Muscle of leg (tissue), 16 donors: ENCODE measurements at places on chromosomes 11 and 22. TPM values are rescaled to one million over a fixed set of nuclear protein-coding genes. Genes with fewer than 3 reads are reported as not detected.

The MRGPRX4 gene
- not detected for total RNA-seq

DNA sequence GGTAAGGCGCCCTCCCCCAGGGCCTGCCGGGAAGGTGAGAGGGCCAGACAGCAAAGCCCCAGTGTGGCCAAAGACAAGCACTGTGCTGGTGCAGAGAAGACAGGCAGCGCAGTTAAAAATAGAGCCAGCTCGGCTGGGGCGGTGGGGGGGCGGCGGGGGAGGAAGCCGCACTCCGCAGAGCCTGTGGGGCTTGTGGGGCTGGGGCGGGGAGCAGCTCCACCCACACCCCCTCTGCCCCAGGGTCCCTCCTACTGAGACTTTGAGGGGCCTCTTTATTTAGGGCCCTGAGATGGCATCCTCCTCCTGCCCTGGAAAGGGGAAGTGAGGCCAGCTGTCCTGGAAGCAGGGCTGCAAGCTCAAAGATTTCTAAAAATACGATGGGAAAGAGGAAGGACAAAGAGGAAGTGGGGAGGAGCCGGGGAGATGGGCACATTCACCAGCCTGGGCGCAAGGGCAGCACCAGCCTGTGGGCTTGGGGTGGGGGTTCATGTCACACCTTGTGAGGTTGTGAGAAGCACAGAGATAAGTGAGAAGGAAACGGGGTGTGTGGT lies 2.6 kb downstream of the CYTH4 start:
- DNase-seq, result peak; percentile 86

GRCh38 chr22:45271667-45272201 lies 13.0 kb upstream of the UPK3A start:
- DNase-seq, result peak; percentile 96

DNA sequence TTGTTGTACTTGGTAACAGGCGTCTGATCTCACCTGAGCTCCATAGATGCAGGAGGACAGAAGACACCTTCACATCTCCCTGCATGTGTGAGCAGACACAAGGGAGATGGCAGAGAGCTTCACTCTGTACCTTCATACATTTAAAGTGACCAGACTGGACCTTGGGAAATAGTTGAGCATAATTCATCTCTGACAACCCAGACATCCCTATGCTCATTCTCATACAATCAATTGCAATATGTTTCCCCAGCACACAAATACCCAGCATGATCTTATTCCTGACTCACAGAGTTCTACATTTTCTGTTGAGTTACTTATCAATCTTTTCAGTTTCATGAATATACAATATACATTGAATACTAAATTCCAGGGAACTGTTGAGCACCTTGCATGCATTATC lies 488.2 kb upstream of the API5 start:
- no peak for DNase-seq

DNA sequence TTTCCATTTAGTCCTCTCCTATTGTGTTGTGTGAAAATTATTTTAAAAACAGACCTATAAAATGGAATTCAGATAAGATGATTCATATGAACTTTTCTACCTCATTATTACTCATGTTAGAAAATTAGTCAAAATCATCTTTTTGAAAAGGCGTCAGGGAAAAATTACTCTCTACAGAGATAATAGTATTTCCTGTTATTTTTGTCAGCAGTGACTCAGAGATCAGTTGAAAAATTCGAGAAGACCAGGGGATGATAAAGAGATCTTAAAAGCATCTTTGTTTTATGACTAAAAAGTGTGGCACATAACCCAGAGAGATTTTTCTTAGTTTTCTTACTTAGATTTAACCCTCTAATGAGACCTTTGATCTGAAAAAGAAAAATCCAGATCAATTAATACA lies 157.9 kb upstream of the CARD18 start:
- DNase-seq, result no peak
